Sigmoid colon (tissue), 7 donors: ENCODE measurements at places on chromosomes 11 and 22. TPM values are rescaled to one million over a fixed set of nuclear protein-coding genes. Genes with fewer than 3 reads are reported as not detected.

DNA sequence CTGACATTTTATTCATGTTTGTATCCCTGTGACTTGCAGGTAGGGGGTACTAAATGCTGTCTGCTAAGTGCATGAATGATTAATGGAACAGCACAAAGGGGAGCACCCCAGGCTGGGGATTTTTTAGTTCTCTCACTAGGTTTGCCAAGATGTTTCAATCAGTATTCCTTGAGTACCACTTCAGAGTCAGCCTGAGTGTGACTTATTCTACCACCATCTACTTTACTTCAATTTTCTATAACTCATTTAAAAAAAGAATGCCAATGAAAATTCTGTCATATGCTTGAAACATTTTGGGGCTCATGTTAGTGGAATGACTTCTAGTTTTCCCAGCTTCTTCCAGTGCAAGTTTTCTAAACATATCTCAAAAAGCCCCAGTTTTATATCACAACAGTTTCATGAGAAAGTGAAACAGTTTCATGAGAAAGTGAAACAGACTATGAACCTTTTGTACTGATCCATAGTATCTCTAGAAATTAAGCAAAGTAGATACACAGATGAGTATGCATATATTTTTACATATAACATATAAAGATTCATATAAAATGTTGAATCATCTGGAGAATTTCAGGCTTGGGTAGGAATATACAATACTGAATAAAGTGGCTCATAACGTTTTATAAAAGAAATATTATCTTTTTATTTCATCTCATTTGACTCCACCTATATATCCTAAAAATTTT, 252.4 kb downstream of the GRM5 start:
- no peak for DNase-seq

- no peak for DNase-seq
Measured at GRCh38 chr11:132821499-132821898, 710.8 kb downstream of the OPCML start.

DNA sequence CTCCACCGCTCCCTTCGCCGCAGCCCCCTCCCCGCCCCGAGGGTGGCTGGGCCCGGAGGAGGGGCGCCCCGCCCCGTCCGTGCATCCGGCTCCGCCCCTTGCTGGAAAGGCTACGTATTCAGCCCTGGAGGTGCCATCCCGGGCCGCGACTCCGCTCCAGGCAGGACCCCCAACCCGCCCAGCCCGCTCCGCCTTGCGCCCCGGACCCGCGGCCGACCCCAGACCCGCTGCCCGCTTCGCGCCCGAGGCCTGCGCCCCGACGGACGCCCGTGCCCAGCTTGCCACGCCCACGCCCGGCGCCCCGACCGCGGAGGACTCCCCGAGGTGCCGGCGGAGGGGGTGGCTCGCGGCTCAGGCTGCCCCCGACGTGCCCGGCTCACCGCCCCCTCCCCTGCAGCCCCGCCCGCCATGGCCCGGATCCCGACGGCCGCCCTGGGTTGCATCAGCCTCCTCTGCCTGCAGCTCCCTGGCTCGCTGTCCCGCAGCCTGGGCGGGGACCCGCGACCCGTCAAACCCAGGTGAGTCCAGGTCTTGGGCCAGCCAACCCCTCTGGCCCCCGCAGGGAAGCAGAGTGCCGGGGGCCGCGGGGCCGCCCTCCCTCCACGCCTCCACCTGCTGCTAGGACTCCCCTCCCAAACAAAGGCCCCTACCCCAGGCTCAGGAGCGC, at the start of gene ADM2:
TSS of gene ADM2 (plus strand) at position 104 of the 667 bp plus-strand sequence. CDS start at position 409, 305 bp downstream.
- DNase-seq = no peak

DNA sequence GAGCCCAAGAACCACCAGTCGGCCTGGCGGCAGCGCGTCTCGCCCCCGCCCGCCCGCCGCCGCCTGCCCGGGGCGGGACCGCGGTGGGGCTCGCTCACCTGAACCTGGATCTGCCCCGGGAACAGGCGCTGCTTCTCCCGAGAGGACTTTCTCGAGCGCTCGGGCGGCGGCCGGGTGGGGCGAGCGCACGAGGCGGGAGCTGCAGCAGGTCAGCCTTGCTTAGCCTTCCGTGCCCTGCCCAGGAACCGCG, 133 bp downstream of the MYH9 start:
- no peak for DNase-seq

GRCh38 chr11:113334183-113334582, 19.8 kb downstream of the TTC12 start:
- no peak for DNase-seq

DNA sequence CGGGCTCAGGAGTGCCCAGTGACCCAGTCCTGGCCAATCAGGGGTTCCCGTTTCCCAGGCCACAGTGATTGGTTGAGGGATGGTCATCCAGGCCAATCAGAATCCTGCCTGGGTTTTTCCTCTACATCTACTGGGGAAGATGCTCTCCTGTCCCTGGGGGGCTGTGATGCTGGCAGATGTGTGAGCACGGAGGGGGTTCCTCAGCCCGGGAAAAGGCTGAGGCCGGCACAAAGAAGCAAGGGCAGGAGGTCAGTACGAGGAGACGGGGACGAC, 171.2 kb downstream of the CTTN start:
- DNase-seq = no peak

DNA sequence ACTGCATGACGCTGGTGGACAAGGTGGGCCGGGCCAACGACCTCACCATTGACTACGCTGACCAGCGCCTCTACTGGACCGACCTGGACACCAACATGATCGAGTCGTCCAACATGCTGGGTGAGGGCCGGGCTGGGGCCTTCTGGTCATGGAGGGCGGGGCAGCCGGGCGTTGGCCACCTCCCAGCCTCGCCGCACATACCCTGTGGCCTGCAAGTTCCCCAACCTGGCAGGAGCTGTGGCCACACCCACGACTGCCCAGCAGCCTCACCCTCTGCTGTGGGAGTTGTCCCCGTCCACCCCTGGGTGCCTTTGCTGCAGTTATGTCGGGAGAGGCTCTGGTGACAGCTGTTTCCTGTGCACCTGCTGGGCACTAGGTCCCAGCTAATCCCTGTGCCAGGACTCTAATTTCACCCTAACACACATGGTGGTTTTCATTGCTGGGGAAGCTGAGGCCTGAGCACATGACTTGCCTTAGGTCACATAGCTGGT, 49.0 kb upstream of the PPP6R3 start:
- no peak for DNase-seq

DNA sequence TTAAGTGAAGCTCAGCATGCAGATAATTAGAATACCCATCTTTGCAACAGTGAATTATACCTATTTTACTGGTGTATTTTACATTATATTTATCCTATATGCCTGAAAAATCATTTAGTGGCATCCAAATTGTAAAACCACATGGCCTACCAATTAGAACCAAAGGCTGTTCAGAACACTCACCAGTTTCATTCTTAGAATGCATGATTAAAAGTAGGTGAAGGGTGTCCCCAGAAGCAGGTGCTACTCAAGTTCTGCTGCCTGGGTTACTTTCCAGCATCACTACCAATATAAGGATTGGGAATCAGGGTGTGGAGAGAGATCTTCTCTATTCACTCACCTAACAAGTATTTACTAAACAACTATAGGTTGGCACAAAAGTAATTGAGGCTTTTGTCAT, 103.3 kb downstream of the SGSM3 start:
- DNase-seq = no peak

- no peak for DNase-seq
Measured at GRCh38 chr11:18313965-18314763, 7.8 kb downstream of the HPS5 start.

- no peak for DNase-seq
Measured at GRCh38 chr11:95764267-95764898, 25.2 kb downstream of the FAM76B start.

DNA sequence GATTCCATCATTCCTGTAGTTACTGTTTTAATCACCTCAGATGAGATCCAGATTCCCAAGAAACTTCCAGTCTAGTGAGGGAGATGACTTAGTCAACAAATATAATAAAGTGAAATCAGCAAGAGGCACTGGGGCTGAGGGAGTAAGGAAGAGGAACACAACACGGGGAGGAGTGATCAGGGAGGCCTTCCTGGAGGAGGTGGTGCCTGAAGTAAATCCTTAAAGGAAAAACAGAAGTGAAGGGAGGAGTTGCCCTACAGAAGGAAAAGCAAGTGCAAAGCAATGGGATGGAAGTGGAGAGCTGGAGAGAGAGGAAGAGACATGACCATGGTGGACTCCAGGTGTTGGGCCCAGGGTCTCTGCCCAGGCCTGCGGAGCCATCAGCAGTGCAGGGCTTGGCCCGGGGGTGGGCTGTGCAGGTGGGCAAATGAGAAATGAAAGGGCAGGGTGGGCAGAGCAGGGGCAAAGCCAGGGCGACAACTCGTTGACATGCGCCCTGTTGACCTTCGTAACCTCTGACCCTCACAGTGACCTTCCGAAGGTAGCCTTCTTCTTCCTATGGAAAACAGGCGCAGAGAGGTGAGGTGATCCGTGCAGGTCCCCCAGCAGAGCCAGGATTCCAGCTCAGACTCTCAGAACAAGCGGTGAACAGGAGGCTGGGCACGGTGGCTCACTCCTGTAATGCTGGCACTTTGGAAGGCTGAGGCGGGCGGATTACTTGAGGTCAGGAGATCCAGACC, 12.1 kb upstream of the PPARA start:
- no peak for DNase-seq

Gene LRRN4CL
- 33.6 TPM for total RNA-seq

Gene PYGM
- 28.5 TPM for total RNA-seq

Gene BCO2
- 16.9 TPM for total RNA-seq

Gene OR10A2
- not detected for total RNA-seq

Gene ELMOD1
- total RNA-seq = 1.4 TPM

Gene CRYBA4
- total RNA-seq = not detected

Gene MAPK8IP2
- 1.8 TPM for total RNA-seq

Gene KRTAP5-10
- not detected for total RNA-seq
